ENCODE measurements at places on chromosomes 12 and 14.
A peak's percentile ranks its signal among the peaks of the same experiment; 100 is the strongest.

GRCh38 chr14:56720703-56721460 lies 89.4 kb downstream of the OTX2 start:
- DNase-seq = no peak

DNA sequence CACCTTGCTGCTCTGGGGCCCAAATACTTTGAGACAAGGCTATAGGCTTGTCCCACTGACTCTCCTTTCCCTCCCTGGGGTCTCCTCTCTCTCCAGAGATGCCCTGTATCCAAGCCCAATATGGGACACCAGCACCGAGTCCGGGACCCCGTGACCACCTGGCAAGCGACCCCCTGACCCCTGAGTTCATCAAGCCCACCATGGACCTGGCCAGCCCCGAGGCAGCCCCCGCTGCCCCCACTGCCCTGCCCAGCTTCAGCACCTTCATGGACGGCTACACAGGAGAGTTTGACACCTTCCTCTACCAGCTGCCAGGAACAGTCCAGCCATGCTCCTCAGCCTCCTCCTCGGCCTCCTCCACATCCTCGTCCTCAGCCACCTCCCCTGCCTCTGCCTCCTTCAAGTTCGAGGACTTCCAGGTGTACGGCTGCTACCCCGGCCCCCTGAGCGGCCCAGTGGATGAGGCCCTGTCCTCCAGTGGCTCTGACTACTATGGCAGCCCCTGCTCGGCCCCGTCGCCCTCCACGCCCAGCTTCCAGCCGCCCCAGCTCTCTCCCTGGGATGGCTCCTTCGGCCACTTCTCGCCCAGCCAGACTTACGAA lies 3.1 kb downstream of the NR4A1 start:
- peak; percentile 37 for DNase-seq

GRCh38 chr12:117067016-117067415 lies 32.2 kb downstream of the TESC start:
- no peak for DNase-seq

GRCh38 chr12:90062799-90063198 lies 354.2 kb upstream of the ATP2B1 start:
- DNase-seq = no peak

GRCh38 chr12:51749206-51749985 lies 99.1 kb downstream of the FIGNL2 start:
- no peak for DNase-seq

GRCh38 chr12:126191949-126192348 lies 1126.7 kb downstream of the AACS start:
- DNase-seq = no peak

DNA sequence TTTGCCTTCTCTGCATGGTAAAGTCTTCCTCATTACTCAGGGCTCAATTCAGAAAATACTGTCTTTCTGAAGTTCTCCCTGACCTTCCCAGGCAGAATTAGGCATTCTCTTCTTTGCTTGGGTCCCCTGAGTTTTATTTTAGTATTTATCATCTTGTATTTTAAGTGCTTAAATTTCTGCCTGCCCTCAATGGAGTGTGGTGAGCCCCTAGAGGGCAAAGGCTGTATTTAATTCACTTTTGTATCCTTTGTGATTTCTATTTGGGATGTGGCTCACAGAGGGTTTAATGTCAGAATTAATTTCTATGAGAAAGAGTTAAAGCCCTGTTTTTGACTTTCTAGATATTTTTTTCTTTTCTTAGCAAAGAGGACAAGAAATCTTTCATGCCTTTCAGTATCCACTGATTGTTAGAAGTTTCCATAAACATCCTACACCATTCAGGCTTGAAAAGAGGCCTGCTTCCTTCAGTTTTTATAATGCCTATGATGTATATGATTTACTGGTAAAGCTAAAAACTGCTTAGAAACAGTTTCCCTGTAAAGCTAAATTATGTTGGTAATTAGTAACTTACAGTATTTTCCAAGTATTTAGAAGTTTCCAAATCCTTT lies 55.6 kb upstream of the PTPRB start:
- DNase-seq = peak; percentile 18

DNA sequence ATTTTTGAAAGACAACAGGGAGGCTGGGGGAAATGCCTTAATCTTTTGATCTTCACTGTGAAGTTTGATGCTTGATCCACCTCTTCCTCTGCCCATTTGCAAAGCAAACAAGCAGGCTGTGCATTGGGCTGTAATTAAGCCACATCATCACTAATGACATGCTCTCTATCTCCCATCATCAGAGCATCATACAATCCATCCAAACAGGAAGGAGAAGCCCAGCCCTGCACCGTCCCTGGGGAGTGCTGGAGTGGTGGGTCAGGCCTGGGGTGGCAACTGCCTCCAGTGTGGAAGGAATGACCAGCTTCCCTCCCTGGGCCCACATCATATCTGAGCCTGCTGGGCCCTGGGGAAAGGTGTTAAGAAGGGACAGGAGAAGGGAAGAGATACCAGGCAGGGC lies 6.9 kb upstream of the KRT74 start:
- DNase-seq = no peak

- no peak for DNase-seq
Observed at GRCh38 chr14:85479771-85480170, 50.2 kb upstream of the FLRT2 start.

DNA sequence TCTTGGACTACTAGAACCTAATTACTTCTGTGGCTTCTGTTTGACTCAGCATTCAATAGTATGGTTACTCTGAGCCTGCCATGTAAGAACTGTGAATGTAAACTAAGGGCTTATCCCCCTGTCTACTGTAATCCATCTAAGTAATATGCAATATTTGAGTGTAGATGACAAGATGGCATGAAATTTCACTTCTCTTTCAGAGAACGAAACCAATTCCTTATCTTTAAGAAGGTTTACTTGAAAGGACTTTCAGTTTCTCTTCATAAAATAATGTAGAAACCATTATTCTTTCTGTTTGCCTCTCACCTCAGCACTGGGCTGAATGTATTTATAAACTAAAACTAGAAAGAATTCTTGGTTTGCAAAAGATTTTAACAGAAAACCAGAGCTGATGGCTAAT lies 60.4 kb upstream of the ARID2 start:
- no peak for DNase-seq

- no peak for DNase-seq
Observed at GRCh38 chr14:101927859-101928258, 36.5 kb upstream of the DYNC1H1 start.

GRCh38 chr12:105835580-105836241 lies 303.0 kb downstream of the NUAK1 start:
- DNase-seq = no peak

DNA sequence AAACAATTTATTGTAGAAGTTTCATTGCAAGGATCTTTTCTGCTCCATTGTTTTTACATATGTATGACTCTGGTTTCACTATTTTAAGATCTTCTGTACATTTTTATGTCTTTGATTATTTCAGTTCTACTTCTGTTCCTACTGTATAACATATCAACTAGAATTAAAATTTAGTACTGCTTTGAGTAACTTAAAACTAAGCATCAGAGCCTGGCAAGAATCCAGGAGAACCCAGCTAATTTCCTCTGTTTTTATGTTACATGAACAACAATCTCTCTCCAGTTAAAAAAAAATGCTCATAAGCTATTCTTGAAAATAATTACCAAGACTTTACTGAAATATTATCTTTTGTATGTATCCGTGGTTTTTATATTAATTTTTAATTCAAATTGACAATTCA lies 370.7 kb downstream of the TMTC2 start:
- DNase-seq = no peak

GRCh38 chr12:70966046-70966445 lies 45.5 kb upstream of the PTPRR start:
- DNase-seq = no peak

All from H7 (cell line).